ENCODE measurements at places on chromosomes 12 and 14. TPM values are rescaled to one million over a fixed set of nuclear protein-coding genes. Genes with fewer than 3 reads are reported as not detected.

LMO3 gene
- total RNA-seq, result not detected

OAS2 gene
- 51.9 TPM for total RNA-seq

KRT6A gene
- not detected for total RNA-seq

CBX5 gene
- total RNA-seq, result 89.8 TPM

B3GNT4 gene
- 0.46 TPM for total RNA-seq

DNAJC22 gene
- total RNA-seq, result not detected

FGF23 gene
- total RNA-seq, result not detected

EIF2S3B gene
- 1.9 TPM for total RNA-seq

VRK1 gene
- total RNA-seq, result 81.1 TPM

TTC5 gene
- total RNA-seq, result 34.2 TPM

LRIG3 gene
- not detected for total RNA-seq

RILPL1 gene
- 3.7 TPM for total RNA-seq

MAP3K9 gene
- 5.7 TPM for total RNA-seq

RASSF9 gene
- total RNA-seq, result not detected

TM7SF3 gene
- 45.7 TPM for total RNA-seq

PIWIL1 gene
- not detected for total RNA-seq

HSPB8 gene
- total RNA-seq, result not detected

KCNH3 gene
- 5.8 TPM for total RNA-seq

PRKAG1 gene
- total RNA-seq, result 69.4 TPM

PRH2 gene
- total RNA-seq, result not detected

TMEM179 gene
- not detected for total RNA-seq

C12orf60 gene
- 3.2 TPM for total RNA-seq

FIGNL2 gene
- total RNA-seq, result 0.55 TPM

CD163L1 gene
- total RNA-seq, result not detected

TMTC2 gene
- total RNA-seq, result 1.9 TPM

DCD gene
- total RNA-seq, result not detected

KRT78 gene
- not detected for total RNA-seq

IQSEC3 gene
- 1.8 TPM for total RNA-seq

CMA1 gene
- total RNA-seq, result not detected
